ENCODE measurements at places on chromosomes 5 and 9.

GRCh38 chr5:61308712-61309111 lies 23.3 kb upstream of the ZSWIM6 start:
- DNase-seq, result no peak

DNA sequence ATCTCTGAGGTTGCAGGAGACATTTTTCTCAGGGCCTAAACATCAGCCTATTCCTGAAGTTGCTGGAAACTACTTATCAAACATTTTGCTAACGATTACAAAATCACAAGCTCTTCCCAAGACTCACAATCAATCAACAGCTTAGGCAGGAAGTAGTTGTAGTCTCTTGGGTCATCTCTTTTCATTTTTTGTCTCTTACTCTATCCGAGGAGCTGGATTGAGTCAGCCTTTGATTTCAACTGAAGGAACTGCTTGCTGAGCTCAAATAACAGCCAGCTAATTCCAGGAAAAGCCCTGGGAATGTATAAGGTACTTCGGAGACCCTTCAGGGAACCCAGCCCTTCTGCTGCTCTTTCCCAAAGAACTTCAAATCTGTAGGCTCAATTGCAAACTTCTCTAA lies 398.9 kb downstream of the PLK2 start:
- no peak for DNase-seq

GRCh38 chr5:18699681-18700080 lies 1065.4 kb downstream of the TAF11L14 start:
- no peak for DNase-seq

GRCh38 chr9:17775656-17776055 lies 196.8 kb downstream of the SH3GL2 start:
- DNase-seq, result no peak
